Stimulated activated CD4-positive, alpha-beta T cell treated with anti-CD3 and anti-CD28 coated beads, Interleukin-4, amount 100 ng/mL, for 24 hours (primary cell): ENCODE measurements at places on chromosomes 4 and X.

- DNase-seq, result no peak
These were observed 153.7 kb upstream of the FGF16 start for GRCh38 chrX:77293331-77293995.

- DNase-seq, result no peak
These were observed 11.1 kb downstream of the CNGA2 start for GRCh38 chrX:151745651-151746050.

DNA sequence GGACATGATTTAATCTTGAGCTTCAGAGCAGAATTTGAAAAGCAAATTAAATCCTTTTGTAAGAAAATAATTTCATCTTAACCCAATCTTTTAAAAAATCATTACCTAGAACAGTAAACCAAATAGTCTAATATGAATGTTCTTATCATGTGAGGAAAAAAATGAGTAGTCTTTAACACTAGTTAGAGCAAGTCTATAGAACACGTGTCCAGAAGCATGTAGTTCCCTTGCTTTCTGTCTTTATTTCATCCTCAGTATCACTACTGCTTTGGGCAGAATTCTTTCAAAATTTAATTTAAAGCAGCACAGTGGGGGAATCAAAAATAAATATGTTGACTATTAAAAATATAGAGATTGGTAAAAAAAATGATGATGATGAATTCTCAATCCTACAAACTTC is 2.1 kb downstream of the RBM47 start:
- no peak for DNase-seq

DNA sequence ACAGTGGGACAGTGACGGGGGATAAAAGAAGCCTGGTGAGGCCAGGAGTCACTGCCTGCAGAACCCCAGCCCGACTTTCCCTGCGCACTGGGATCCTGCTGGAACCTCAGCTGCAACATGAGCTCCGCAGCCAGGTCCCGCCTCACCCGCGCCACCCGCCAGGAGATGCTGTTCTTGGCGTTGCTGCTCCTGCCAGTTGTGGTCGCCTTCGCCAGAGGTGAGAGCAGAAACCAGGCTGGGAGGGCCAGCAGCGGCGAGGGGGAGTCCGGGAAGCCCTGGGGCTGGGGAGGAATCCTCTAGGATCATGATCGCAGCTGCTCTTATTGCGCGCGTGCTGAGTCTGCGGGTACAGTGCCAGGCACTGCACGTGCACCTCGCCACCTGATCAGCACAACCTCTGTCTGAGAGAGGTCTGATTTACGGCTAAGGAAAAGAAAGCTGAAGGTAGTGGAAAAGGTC is at the start of gene PF4V1:
Gene PF4V1 (plus strand): TSS at position 51 of the 459 bp plus-strand sequence. CDS start 67 bp downstream, at position 118.
- DNase-seq, result no peak

GRCh38 chr4:133865612-133866327 is 335.8 kb downstream of the PABPC4L start:
- DNase-seq, result no peak

- no peak for DNase-seq
These were observed 340.1 kb upstream of the PPARGC1A start for GRCh38 chr4:24229978-24230377.

- DNase-seq, result no peak
These were observed 27.1 kb upstream of the STX18 start for GRCh38 chr4:4568806-4569427.

DNA sequence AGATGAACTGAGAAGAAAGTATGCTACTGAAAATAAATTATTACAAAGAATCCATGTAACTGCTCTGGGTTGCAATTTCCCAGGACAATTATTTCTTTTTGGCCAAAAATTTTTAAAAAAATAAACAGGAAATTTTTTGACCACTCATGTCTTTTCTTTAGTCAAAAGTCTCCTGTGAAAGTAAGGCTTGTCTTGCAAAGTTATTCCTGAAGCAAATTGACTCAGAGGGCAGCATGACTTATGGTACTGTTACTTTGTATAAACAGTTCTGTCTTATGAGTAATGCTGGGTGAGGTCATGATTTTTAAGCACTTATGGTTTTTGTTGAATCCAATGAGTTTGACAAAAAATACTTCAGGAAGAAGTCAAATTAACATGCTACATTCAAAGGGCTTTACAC is 292.8 kb upstream of the ARSJ start:
- DNase-seq, result no peak

DNA sequence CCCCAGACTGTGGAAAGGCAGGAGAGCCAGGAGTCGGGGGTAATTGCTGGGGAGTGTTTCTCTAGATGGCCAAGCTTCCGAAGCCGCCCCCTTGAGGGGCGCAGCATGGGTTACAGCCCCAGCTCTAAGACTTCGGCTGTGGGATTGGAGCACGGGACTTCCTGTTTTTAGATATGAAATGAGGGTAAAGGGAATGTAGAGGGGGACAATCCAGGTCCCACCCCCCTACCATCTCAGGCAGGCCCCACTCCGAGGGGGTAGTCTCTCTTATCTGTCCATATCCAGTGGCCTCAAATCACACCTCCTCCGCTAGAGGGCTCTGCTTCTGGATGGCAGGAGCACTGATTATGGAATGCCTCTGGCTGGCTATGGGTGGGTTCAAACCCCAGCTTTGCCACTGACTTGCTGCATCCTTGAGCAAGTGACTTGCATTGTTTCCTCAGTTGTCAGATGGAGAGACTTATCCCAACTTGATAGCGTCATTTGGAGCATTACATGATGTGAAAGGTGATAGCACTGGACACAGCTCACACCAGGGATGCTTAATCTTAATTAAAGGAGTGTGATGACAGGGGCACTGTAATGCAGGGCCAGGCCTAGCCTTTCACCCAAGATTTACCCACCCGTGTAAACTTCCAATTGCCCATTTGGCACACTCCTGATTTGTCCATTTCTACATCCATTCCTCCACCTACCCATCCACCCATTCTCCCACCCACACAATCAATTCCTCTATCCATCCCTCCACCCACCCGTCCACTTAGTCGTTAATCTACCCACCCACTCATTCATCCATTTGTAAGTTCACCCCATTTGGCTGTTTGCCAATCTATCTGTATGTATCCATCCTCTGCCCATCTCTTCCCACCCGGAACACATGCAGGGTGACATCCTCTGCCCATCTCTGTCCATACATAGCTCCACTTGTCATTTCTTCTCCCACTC is 848 bp upstream of the KCND1 start:
- peak; percentile 30 for DNase-seq

GRCh38 chr4:152961014-152961772 is 25.1 kb downstream of the FHDC1 start:
- no peak for DNase-seq

DNA sequence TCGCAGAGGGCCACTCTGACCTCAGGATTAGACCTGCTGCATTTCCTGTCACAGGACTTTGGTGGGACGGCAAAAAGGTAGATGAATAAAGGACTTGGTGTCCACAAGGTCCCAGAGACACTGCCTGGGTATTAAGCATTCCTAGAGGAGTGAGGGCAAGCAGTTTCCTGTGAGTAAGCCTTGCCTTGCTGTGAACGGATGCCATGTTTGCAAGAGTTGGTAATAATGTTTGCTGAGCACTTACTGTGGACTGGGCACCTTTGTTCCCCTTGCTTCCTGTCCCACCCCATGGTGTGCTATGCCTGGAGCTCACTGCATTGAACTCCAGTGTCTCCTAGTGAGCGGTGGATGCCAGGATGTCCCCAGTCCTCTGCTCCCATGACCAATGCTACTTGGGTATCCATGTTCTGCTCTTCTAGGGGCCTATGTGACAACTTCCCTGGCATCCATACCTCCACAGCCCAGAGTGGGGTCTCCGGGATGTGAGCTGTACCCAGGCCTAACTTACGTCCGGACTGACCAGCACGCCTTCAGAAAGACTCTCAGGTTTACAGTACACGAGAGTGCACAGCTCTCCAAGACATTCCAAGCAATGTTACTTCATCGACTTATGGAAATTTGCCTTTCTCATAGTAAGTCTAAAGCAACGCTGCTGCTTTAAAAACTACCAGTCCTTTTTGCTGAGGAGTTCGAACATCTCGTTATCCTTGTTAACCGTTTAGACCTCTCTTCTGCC is 95.5 kb upstream of the MSX1 start:
- DNase-seq, result no peak

DNA sequence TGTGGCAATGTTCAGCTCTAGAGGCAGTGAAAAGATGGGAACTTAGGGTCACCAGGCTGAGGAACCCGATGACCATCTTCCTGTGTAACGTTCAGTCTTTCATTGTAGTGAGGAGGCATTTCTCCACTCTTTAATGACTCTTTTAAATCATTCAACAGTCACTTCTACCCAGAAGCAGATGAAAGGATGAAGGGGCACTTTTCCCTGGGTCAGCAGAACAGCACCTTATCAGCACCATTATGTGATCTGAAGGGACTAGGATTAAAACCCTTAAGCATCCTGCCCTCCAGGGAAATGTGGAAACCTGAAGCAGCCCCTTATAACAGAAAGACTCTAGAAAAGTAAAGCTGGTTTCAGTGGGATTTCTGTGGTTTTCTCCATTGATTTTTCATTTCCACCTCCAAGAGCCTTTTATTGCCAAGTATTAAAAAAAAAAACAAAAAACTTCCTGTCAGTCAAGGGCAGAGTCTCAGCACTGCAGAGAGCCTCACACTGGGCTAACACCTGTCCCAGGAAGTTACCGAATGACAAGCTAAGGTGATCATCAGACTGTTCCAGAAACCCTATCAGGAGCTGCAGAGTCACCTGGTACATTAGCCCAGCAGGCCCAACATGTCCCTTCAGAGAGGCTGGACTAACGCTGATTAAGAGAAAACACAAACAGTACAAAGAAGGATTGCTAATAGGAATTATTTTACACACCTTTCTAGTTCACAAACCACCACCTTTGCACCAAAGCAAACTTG is 185.9 kb downstream of the SHROOM3 start:
- no peak for DNase-seq

DNA sequence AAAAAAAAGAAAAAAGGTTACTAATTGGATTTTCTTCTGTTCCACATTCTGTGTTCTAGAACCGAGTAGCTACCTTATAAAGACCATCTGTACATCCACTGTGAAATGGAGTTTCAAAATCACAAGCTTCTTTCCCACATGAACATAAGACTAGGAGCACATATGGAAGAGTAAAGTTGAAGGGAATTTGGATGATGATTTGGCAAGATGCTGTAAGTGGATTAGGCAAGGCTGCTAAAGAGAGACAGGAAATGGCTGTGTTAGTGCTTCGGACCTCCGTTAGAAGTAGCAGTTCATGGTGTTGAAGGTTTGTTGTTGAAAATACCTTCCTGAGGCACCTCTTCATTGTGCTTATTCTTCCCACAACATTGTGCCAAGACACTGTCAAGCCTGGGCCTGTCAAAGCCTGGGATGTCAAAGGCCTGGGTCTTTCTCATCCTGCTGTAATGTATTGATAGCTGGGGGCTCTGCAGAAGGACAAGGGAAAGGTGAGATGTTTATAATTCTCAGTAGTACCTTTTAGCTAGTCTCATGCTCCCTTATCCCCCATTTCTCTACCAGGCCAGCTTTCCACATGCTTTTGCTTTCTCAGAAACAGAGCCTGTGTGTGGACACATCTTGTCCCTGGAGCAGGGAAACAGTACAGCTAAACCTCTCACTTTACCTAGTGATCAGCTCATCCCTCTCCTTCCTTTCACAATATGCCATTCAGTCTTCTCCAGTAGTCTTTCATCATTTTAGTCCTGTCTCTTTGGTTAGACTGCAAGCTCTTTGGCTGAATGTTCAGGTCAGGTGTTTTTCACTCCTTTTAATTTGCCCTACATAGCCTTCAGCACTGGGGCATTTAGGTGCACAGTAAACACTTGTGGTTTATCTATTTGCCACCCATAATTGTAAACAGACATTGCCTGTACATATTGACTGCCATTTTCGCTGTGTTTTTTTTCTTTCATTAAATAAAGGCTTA is 37.9 kb upstream of the CYP2U1 start:
- DNase-seq, result no peak

- DNase-seq, result no peak
These were observed 1150.1 kb downstream of the STIM2 start for GRCh38 chr4:28010577-28011240.

DNA sequence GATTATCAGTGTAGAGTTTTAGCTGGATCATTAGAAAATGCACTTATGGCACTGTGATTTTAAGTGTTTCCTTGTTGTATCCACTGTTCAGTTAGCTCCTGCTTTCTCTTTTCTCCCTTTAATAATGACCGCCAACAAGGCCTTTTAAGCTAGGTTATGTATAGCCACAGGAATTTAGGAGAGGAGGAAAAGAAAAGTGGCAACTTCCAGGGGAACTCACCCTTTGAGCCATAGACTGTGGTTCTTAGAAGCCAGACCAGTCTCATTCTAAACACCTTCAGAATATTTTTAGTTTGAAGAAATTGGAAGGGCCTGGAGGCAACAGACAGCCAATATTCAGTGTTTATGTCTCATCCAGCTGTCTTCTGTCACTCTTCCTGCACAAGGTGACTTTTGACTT is 6.1 kb downstream of the FGF2 start:
- DNase-seq, result no peak

- no peak for DNase-seq
These were observed 17.0 kb upstream of the MAGED1 start for GRCh38 chrX:51876441-51876840.

DNA sequence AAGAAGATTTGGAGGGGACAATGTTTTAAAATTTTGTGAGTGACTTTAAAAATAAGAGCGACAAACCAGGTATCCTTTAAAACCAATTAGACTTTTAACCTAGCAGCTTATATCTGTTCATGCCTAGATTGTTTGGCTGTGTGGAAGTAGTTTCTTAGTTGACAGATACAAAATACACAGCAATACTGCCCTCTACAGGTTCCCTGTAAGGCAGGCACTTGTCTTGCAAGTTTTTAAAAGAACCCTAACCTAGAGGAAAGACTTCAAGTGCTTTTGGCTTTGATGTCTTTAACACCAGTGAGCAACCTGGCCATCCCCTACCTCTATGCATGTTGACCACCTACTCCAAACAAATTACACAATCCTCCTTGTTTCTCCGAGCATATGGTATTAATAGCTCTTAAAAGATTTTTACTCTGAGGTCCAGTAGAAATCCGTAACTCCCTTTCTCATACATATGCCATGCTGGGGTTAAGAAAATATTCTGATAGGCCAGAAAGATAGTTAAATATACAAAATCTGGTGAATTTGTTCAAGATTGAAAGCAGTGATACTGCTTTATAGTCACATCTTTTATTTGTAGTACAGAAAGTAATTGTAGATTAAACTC is 273.0 kb downstream of the ARHGAP24 start:
- no peak for DNase-seq

- no peak for DNase-seq
These were observed 567.6 kb upstream of the SLIT2 start for GRCh38 chr4:19684084-19684483.

- no peak for DNase-seq
These were observed 112.4 kb upstream of the LSM6 start for GRCh38 chr4:146063143-146063542.

DNA sequence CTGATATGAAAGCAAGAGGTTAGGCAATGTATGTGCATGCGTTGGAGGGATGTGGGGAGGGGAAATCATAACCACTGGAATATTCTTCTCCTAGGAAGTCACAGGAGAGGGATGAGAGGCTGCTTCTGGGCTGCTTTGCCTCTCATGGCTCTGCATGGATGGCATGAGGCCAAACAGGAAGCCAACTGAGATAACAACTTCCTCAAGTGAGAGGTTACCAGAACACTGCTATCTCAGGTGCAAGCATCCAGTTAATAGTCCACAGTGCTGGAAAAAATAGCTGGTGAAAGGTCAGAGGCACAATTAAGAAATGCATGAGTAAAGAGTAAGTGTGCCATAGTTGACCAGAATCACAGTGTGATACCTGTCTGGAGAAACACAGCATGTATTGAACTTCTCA is 113.3 kb downstream of the ELOVL6 start:
- peak; percentile 6 for DNase-seq

- DNase-seq, result no peak
These were observed 30.6 kb downstream of the ANXA5 start for GRCh38 chr4:121666091-121666679.

GRCh38 chr4:123618606-123619005 is 222.0 kb downstream of the SPRY1 start:
- DNase-seq, result no peak

- DNase-seq, result no peak
These were observed 176.7 kb upstream of the FAT1 start for GRCh38 chr4:186900232-186900900.
